ENCODE measurements at places on chromosomes 5 and 9.
A peak's percentile ranks its signal among the peaks of the same experiment; 100 is the strongest.

DNA sequence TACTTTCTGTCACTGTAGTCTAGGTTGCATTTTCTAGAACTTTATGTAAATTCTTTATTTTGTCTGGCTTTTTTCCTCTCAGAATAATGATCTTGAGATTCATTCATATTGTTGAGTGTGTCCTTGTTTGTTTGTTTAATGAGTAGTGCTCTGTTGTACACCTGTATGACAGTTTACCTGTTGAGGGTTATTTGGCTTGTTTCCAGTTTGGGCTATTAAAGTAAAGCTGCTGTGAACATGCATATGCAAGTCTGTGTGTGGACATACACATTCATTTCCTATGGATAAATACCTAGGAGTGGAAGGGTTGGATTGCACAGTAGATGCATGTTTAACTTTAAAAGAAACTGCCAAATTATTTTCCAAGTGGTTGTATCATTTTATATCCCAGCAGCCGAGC is 30.4 kb downstream of the MVB12B start:
- no peak for DNase-seq

- DNase-seq = no peak
Measured at GRCh38 chr5:137105351-137106035, 393.6 kb downstream of the SPOCK1 start.

DNA sequence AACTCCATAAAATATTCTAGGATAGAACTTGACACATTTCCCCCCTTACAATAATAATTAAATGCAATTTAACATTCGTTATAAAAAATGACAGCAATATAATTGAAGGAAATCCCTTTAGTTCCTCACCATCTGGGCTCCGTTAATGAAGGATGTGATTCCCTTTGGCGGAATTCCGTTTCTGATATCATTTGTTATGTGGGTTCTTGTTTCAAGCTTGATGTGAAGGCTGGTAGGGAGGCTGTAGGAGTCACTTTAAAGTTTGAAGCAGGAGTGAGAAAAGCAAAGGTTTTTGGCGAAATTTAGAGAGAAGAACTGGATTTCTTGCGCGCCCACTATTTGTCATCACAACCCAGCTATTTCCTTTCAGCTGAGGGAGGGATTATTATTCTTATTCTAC is 4.0 kb downstream of the RGS7BP start:
- no peak for DNase-seq

- DNase-seq = no peak
Measured at GRCh38 chr9:137797206-137798120, 80.1 kb upstream of the CACNA1B start.

DNA sequence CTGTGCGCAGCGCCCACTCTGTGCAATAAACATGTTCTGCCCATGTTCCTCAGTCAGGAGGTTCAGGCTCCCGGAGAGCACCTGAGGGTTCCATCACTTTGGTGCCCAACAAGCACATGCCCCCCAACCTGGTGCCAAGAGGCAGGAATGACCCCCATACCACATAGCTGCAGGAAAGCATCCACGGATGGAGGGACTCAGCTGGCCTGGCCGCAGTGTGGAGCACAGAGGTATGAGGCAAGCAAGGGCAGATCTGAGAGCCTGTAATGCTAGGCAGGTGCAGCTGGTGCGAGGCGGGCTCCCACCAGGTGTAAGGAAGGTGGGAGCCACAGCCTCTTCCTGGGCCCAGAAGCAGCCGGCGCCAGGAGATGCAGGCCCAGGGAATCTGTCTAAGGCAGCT is 4.3 kb upstream of the MRNIP start:
- DNase-seq = no peak

DNA sequence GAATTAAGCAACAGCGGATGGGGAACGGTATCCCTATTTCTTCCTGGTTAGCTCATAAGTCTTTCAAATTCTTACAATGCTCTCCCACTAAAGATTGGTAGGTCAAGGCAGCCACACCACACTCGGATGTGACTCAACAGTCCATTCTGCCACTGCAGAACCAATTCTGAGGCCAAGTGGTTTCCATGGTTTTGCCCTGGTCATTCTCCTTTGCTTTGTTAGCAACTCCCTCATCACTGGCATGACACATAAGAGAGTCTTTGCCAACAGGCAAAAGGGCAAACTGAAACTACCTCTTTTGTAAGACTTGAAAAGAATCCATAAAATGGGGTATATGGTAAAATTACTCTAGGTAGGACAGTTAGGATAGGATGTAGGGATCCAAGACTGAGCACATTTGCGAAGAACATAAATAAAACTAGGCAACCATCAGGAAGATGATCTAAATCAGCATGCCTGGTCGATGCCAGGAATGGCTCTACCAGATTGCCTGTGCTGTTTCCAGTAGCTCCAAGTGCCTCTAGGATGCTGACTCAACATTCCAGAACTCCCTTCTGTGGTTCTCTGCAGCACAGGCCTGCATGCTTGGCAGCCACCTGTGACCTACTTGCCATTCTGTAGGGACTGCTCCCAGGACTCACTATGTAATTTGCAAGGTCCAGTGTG is 105.4 kb downstream of the DCP2 start:
- no peak for DNase-seq

DNA sequence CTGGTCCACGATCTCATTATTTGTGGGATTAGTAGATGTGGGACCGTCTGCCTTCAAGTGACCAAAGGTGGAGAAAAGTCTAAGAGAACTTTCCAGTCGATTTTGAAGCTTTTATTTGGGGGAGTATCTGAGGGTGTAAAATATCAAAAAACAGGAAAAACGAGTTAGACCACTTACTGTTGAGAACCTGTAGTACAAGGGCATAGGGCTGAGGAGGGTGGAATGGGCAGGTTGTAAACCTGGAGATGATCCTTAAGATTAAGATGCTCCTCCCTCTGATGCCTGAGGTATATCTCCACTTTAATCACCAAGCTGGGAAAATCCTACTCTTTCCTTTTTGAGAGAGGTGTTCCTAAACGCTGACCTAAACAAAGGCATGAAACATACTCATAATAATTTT is 32.0 kb upstream of the GTF2H2C start:
- DNase-seq = no peak

- no peak for DNase-seq
Measured at GRCh38 chr5:135372654-135373381, 26.2 kb downstream of the MACROH2A1 start.

DNA sequence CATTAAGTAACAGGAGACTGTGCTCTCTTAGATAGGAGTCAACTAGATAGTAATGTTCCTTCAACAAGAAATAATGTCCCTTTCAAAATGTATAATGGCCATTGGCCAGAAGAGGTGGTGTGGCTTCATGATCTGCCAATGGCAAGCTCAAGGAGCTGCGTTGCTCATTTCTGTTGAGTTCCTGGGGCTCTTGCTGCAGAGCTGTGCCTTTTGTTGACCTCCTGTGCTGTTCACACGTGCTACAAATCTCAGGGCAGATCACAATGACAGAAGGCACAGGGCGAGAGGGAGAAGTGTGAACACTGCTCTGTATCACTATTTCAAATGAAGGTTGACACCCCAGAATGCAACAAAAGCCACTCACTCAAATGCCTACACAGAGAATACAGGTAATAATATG is 16.0 kb upstream of the TBC1D2 start:
- DNase-seq = no peak

- no peak for DNase-seq
Measured at GRCh38 chr5:66744040-66744439, 147.8 kb downstream of the MAST4 start.

GRCh38 chr9:14356351-14357265 is 42.7 kb upstream of the NFIB start:
- DNase-seq = no peak

- DNase-seq = no peak
Measured at GRCh38 chr5:19903611-19904010, 84.4 kb downstream of the CDH18 start.

DNA sequence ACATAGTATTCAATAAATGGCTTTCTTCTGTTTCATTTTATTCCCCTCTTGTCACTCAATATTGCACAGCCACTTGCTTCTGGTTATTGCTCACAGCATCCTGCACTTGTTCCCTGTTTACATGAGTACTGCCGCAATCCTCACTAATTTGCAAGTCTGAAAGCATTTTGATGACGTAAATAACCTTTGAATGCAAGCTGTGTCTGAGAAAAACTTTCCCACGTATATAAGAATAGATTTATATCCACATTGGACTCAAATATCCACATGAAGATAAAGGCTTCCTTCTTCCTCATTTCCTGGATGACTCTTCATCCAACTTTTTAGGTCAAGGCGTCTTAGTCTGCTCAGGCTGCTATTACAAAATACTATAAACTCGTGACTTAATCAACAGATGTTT is 88.2 kb upstream of the DAP start:
- DNase-seq = no peak

- no peak for DNase-seq
Measured at GRCh38 chr9:99967457-99967856, 61.0 kb downstream of the STX17 start.

DNA sequence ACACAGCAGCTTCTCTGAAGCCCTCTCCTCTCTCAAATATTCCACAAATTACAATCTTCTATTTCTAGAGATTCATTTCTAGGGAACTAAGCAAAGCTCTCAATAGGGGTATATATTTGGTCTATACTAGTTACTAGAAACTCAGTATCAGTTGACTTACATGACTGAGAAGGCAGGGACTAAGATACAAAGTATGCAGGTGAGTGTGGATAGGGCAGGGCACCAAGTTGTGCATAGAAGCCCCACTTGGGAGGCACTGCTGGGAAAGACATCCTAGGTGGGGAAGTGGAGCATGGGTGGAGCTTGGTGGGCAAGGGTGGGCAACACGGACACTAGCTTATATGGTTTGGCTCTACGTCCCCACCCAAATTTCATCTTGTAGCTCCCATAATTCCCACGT is 148.1 kb upstream of the RASA1 start:
- DNase-seq = no peak

GRCh38 chr5:67425514-67425913 is 228.9 kb upstream of the CD180 start:
- no peak for DNase-seq

GRCh38 chr5:179836225-179837019 is 15.7 kb downstream of the SQSTM1 start:
- DNase-seq = no peak

- DNase-seq = peak; percentile 83
Measured at GRCh38 chr9:137286975-137287383, 9.5 kb downstream of the TOR4A start.

- no peak for DNase-seq
Measured at GRCh38 chr5:119833176-119833575, 203.8 kb downstream of the FAM170A start.

DNA sequence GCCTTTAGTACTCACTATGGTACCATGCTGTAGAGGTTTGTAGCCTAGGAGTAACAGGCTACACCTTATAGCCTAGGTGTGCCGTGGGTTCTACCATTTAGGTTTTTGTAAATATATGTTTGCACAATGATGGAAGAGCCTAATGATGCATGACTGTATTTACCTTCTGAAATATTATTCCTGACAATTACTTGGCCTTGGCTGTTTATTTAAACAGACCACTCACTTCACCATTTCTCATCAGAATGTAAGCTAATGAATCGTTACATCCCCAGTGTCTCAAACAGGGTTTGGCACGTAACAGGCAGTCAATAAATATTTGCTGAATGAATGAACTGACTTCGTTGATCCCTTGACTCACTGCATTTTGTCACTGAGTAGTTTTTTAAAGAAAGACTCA is 93.1 kb downstream of the MED27 start:
- DNase-seq = no peak

GRCh38 chr5:41924872-41925554 is at the start of gene FBXO4:
Gene FBXO4, plus strand, starts transcription at chr5:41925281. Its CDS starts 29 bp downstream, at chr5:41925310.
- DNase-seq = peak; percentile 93

DNA sequence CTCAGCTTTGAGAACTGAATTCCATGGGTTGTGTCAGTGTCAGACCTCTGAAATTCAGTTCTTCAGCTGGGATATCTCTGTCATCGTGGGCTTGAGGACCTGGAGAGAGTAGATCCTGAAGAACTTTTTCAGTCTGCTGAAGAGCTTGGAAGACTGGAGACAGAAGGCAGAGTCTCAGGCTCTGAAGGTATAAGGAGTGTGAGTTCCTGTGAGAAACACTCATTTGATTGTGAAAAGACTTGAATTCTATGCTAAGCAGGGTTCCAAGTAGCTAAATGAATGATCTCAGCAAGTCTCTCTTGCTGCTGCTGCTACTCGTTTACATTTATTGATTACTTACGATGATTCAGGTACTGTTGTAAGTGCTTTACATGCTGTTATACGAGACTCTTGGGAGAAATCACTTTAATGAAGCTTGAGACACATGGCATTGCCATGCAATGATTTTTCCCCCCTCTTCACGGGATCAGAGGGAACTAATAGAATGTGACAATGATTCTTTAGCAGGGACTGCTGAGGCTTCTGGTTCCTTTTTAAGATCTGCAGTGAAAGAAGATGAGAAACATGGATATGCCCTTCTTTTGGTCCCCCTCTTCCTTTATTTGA is 63.8 kb downstream of the PTTG1 start:
- DNase-seq = no peak

GRCh38 chr5:68172314-68172713 is 43.2 kb upstream of the PIK3R1 start:
- no peak for DNase-seq

Measured in mucosa of descending colon (tissue), 3 donors.